Cerebellum (tissue), 4 donors: ENCODE measurements at places on chromosomes 1 and 21.

DNA sequence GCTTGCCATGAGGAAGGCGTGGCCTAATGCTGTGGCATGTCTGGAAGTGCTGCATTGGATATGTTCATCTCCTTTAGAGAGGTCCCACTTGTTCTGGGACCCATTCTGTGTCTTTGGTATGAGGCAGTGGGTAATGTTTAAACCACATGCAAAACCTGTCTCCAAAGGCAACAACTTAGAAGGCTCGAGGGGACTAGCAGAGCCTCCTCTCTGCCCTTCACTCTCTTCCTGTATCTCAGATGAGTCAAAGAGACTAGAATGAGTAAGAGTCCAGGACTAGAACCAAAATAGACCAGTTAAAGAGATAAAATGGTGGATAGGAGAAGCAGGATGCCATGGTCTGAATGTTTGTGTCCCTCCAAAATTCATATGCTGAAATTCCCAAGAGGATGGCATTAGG lies 220.8 kb upstream of the KIAA0040 start:
- no peak for DNase-seq

- DNase-seq, result peak; percentile 35
Observed at GRCh38 chr1:19405195-19405760, 80.1 kb downstream of the CAPZB start.

DNA sequence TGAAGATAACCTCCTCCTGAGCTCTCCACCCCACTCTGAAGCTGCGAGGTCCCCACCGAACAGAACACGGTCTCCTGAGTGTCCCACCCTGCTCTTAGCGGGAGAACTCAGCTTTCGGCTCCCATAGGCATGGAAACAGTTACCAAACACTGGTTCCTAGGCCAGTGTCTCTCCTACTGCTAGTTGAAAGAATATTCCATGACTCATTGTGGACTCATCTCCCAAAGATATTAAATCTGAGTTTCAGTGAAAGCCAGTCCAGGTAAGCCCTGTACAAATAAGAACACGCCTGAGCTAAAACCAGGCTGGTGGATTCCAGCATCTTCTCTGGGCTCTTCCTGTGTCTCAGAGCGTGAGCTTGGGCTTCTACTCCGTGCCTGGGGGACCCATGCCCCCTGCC lies 107.5 kb upstream of the CLDN14 start:
- no peak for DNase-seq

DNA sequence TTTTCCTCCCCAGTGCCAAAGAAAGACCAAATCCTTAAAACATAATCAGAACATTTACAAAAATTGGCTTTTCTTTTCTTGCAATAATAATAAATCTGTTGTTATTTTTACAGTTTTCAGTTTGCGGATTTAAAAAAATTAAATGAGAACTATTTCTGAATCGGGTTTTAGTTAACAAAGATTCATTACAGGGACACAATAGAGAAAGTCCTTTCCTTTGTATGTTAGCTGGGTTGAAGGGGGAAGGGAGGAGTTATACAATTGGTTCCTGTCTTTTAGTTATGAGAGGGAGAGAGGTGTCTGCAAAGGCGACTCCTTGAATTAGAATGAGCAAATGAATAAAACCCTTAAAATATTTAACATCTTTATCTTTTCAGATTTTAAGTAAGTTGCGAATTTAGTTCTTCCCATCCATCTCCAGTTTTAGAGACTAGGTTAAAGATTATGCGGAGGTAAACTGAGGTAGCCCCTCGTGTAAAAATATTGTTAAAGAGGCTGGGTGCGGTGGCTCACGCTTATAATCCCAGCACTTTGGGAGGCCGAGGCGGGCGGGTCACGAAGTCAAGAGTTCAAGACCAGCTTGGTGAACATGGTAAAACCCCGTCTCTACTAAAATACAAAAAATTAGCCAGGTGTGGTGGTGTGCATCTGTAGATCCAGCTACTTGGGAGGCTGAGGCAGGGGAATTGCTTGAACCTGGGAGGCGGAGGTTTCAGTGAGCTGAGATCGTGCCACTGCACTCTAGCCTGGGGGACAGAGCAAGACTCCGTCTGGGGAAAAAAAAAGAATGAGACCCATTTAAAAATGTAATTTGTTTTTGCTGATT lies 3.9 kb downstream of the SPEN start:
- DNase-seq, result no peak

DNA sequence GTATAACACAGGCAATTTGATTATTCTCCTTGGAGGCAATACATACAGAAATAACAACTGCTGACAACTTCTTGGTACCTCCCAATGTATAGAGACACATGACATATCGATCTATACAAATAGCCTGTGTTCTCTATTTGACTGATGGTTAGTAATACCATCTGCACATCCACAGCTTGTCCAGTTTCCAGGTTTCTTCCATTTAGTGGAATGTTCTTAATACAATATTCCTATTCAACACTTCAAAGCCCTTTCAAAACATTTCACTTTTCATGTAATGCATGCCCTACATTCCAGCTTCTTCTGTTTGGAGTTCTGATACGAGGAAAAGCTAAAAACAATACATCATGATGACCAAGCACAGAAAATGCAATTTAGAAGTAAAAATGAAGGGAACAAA lies 37.0 kb upstream of the GORAB start:
- no peak for DNase-seq

DNA sequence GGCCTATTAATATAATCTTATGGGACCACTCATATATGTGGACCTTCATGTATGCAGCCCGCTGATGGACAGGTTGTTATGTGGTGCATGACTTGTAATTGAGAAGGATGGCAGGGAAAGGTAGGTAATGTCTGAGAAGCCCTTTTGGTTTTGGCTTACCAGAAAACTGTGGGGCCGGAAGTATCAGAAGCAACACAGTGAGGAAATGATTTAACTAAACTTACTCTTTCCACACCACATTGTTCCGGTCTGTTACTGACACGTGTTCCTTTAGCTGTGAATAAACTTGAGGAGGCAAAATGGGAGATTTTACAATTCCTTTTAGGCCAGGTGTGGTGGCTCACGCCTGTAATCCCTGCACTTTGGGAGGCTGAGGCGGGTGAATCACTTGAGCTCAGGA lies 32.4 kb downstream of the KIF1B start:
- DNase-seq, result no peak

GRCh38 chr1:206923009-206923960 lies 1.5 kb upstream of the FCMR start:
- no peak for DNase-seq

GRCh38 chr1:183807549-183808168 lies 2.7 kb downstream of the RGL1 start:
- no peak for DNase-seq

GRCh38 chr1:204673909-204674649 lies 11.5 kb downstream of the LRRN2 start:
- DNase-seq, result peak; percentile 61

GRCh38 chr1:153434746-153435455 lies 18.6 kb downstream of the S100A7A start:
- no peak for DNase-seq

DNA sequence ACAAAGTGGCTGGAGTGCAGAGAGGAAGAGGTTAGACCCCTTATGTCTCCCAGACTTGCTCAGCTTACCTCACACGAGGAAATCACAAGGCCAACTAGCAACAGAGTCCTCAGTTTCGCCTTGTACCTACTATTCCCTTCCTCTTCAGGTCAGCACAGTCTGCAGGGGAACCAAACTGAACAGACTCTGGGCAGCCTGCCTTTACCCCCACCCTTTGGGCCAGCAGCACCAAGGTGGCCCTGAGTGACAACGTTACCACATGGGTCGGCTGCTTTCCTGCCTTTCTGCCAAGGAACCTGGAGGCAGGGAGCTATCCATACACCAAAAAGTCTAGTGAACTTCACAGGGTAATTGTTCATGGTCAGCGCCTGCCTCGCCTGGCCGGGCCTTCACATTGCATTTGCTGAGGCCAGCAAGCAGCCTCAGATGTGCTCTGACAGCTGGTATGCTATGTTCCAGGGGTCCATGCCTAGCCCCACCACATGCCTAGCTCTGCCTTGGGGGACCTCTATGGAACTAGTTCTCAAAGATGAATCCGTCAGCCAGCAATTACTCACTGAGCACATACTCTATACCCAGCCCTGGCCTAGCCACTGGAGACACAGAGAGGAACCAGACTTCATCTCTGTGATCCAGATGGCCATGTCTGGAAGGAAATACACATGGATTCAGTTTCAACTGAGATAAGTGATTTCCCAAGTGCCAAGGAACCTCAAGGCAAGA lies 69.6 kb downstream of the DMAP1 start:
- DNase-seq, result no peak

DNA sequence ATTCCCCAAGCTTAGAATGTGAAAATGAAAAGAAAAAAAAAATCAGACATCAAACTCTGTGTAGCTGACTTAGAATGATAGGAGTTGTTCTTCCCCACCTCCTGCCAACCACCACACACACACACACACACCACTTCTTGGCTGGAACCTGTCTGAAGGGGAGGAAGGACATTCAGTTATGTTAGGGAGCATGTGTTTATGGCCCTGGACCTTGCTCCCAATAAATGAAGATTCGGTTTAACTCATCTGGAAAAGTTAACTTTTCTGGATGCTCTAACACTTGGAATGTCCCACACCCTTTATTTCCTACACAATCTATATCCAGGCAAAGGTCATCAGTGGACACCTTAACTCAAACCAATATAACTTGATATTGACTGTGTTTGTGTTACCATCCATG lies 112.4 kb downstream of the DAB1 start:
- no peak for DNase-seq

DNA sequence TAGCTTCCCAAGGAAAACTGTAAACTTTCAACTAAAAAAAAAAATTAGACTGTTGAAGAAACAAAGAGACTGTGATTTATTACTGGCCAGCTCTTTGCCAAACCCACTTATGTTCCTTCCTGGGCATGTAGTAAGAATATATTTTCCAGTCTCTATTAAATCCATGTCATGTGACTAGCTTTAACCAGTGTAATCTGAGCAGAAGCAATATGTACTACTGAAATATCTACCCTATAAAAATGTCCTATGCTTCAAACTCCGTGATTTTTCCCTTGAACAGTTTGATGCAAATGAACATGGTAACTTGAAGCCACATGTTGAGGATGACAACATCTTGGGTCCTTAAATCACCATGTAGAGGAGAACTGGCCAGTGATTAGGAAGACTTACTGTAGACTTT lies 144.5 kb downstream of the NTMT2 start:
- no peak for DNase-seq

GRCh38 chr1:37323486-37324377 lies 150.6 kb upstream of the ZC3H12A start:
- DNase-seq, result no peak

GRCh38 chr1:66182551-66183178 lies 351.3 kb upstream of the SGIP1 start:
- no peak for DNase-seq

- DNase-seq, result no peak
Observed at GRCh38 chr21:35321322-35322200, 272.5 kb upstream of the RUNX1 start.

GRCh38 chr1:227758366-227758765 lies 23.1 kb downstream of the SNAP47 start:
- DNase-seq, result no peak

GRCh38 chr21:37032293-37032692 lies 25.8 kb downstream of the RIPPLY3 start:
- DNase-seq, result no peak

DNA sequence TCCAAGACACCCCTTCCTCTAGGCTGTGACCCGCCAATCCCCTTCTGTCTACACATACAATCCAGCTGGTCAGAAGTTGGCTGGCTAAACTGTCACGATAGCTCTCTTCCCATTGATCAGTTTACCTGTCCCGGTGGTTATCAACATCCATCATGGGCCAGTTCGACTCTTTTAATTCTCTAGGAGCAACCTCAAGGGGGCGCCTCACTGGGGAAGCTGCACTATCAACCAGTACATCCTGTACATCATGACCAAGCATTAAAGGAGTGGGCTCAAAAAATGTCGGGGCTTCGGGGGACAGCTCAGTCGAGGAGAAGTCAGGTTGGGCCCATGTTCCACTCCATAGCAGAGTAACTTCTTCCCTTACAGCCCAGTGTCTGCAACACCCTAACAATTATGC lies 53.2 kb upstream of the B3GALNT2 start:
- no peak for DNase-seq

GRCh38 chr1:243470502-243470901 lies 214.7 kb downstream of the SDCCAG8 start:
- peak; percentile 67 for DNase-seq

GRCh38 chr1:225873281-225873850 lies 8.8 kb downstream of the TMEM63A start:
- no peak for DNase-seq

- DNase-seq, result no peak
Observed at GRCh38 chr1:33147997-33148314, 33.9 kb downstream of the TRIM62 start.

GRCh38 chr21:44942566-44942965 lies 2.7 kb downstream of the SLX9 start:
- DNase-seq, result no peak

GRCh38 chr1:205440121-205440475 lies 15.7 kb downstream of the BLACAT1 start:
- DNase-seq, result no peak

DNA sequence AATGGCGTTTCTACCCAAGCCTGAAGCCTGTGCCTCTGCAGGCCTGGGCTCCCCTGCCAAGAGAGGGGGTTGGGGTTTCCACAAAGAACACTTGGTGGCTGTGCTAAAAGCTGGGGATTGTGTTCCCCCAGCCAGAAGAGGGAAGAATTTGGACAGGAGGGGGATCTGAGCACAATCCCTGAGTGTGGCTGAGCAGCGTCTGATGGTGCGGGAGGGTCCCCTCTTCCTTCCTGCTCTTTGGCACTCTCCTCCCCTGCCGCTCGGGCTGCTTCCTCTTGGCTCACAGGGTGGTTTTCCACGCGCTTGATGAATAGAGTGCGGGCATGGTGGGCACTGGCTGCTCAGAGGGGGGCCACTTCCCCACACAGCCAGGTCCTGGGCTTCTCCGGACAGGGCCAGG lies 3.7 kb downstream of the GPR37L1 start:
- DNase-seq, result no peak

DNA sequence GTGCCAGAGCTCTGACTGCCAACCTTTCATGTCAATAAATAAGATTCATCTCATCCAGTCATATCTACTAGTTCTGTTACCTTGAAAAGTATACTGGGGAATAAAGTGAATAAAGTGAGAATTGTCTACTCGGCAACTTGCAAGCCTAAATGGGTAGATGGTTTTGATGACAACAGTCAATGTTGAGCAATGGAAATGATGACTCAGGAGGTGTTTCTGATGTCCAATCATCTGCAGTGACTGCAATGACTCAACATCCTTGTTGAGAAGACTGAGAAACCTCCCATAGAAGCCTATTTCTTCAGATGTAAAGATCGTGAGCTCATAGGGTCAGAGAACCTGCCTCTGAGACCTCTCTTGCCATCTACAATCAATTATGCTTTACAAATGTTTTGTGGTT lies 276.4 kb downstream of the SPATA17 start:
- no peak for DNase-seq

- DNase-seq, result no peak
Observed at GRCh38 chr1:109167001-109167506, 46.7 kb upstream of the SARS1 start.

- DNase-seq, result no peak
Observed at GRCh38 chr1:59015708-59016107, 231.9 kb upstream of the JUN start.
